ENCODE measurements at places on chromosomes 4 and X. TPM values are rescaled to one million over a fixed set of nuclear protein-coding genes. Genes with fewer than 3 reads are reported as not detected.

LGI2 gene
- not detected for total RNA-seq

ETDA gene
- not detected for total RNA-seq

MSANTD1 gene
- 0.78 TPM for total RNA-seq

LYAR gene
- total RNA-seq: 129 TPM

BEND2 gene
- not detected for total RNA-seq

CENPVL1 gene
- total RNA-seq: not detected

MGAT4D gene
- total RNA-seq: not detected

PIR gene
- 1.0 TPM for total RNA-seq

EXOC1L gene
- not detected for total RNA-seq

IL2RG gene
- 276 TPM for total RNA-seq

NLGN3 gene
- 0.43 TPM for total RNA-seq

HMX1 gene
- total RNA-seq: not detected

Data from activated T-cell treated with anti-CD3 and anti-CD28 coated beads, Interleukin-2, amount 50 U/mL, for 4 hours (primary cell).